ENCODE measurements at places on chromosomes 1 and 21.

DNA sequence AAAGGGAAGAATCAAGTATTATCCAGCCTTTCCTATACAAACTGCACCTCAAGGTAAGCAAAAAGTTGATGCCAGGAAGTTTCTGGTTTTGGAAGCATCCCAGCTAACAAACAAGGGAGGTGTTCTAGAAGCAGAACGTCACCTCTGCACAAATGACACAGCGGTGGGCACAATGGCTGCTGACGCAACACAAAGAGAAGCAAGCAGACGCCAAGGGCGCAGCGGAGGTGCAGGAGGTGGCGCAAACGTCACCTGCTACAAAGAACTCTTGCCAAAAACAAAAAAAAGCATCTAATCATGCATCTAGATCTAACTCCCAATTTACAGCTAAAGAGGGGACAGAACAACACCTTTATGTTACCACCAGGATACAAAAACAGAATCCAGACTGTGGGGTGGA lies 88.5 kb downstream of the NPHP4 start:
- DNase-seq: no peak

DNA sequence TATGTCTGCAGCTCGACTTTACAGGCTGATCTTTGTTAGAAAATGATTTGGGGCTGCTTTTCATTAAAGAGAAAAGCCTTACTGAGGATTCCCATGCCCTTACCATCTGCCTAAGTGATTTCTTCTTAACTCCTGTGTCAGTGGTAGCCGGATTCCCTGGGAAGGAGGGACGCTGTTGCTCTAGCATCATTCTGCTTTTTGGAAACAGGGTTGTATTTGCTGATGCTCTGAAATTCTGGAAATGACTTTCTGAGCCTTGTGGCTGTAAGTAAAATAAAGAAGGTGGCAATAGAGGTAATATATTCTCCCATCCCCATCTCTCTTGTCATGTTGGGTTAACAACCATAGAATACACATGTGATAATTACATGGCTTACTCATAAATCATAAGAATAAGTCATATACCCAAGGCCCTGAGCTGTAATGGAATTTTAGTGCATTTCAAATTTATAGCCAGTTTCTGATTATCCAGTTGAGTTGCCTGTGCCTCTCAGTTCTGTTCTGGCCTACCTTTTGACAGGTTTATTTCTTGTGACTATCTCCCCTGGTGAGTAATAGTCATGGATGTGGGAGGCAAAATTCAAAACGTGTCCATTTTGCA lies 74.4 kb downstream of the AK4 start:
- DNase-seq: no peak

GRCh38 chr1:216183454-216183853 lies 239.8 kb downstream of the USH2A start:
- DNase-seq: peak; percentile 53

DNA sequence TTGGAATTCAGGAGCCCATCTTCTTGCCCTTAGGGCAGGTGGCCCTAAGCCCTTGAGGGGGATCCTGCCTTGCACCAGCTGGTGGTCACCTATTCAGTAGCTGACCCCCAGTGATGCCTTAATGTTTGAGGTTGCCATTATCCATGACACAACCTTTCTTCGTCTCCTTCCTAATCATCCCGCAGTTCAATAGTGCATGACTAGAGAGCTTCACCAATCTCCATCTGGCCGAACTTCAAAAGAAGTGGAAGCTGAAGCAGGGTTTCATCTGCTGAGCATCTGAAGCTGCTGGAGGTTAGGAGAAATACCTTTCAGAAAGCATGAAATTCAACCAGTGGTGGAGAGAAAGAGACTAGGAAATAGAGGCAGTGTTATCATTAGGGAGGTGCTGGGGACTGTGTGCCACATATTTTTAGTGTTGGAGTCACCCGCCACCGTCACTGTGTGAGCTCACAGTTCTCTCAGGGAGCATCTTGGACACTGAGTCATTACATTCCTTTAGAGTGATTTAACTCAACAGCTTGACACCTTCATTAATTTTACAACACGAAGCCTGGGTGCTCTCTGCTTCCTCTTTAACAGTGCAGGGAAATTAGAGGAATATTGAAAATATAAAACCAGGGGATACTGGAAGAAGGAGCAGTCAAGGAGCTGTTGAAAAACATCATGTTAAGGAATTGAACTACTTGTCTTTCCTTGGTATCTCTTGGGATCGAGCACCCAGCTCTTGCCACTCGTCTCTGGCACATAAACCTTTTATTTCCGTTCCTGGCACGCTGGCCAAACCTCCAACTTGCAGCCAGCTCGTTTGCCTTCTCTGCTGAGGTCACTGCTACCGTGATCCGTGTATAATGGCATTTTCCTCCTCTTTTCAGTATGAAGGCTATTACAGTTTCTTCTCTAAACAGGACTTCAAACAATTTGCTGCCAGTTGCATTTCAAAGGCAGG lies 53.6 kb downstream of the PEX14 start:
- DNase-seq: no peak

GRCh38 chr1:206829282-206829681 lies 36.1 kb upstream of the IL20 start:
- DNase-seq: no peak

DNA sequence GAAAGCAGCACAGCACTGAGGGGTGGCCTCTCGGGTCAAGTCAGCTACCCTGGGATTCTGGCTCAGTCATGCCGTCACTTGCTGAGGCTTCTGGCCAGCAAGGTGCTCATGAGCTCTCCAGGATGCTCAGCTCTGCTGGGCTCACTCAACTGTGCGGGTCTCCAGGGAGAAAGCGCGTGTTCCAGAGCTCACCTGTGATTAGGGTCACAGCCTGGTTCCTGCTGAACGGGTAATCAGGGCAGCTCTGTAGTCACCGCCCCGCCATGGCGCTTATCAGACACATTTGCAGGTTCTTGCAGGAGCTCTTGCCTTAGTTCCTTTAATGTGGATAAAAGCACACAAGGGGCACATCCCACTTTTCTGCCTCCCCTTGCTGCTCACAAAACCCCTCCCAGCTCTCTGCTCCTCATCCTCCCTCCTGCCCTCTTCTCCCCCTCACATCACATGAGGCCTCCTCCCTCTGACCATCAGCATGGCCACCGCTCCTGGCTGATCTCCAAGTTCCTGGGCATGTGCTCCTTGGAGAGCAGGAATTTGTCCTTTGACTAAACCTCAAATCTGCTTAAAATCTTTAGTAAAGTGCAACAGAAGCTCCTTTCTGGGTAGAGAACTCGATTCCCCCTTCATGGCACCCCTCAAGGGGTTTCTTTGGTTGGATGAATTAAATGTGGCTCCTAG lies 2.0 kb downstream of the PCP4 start:
- DNase-seq: no peak

DNA sequence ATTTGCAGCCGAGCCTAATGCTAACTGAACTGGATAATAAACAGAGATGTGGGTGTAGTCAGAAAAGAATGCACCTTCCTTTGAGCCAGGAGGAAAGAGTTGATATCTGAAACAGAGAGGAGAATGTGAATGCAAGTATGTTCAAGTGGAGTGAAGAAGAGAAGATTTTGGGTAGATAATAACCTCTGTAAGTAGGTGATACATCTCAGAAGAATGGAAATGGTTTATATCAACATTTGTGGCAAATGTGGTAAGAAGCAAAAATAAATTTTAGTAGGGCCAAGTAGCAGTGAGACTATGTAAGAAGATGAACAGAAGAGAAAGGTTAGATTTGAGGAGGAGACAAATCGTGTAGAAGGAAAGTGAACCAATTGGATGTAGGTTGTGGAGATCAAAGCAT lies 1.7 kb upstream of the DNTTIP2 start:
- DNase-seq: no peak

GRCh38 chr1:94299627-94300553 lies 62.5 kb upstream of the ARHGAP29 start:
- no peak for DNase-seq

DNA sequence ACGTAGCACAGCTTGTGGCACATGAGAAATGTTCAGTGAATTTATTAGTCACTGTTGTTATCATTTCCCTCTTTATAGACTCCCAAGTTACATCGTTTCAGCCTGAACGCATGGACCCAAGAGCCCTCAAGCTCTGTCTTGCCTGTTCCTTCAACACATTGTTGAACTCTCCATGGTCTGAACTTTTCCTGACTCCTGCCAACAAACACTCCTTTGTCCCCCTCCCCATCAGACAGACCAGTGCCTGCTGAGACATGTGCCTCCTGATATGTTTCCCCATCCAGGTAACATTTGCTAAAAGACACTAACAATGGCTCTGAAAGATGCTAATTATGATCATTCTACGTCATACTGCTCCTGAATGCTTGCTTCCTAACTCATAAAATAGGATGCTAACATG lies 108.7 kb upstream of the NFIA start:
- no peak for DNase-seq

GRCh38 chr1:203765029-203765837 lies at the start of gene LAX1:
TSS of gene LAX1 (plus strand) at chr1:203765183. CDS start at chr1:203765566, 383 bp downstream.
- DNase-seq: no peak

DNA sequence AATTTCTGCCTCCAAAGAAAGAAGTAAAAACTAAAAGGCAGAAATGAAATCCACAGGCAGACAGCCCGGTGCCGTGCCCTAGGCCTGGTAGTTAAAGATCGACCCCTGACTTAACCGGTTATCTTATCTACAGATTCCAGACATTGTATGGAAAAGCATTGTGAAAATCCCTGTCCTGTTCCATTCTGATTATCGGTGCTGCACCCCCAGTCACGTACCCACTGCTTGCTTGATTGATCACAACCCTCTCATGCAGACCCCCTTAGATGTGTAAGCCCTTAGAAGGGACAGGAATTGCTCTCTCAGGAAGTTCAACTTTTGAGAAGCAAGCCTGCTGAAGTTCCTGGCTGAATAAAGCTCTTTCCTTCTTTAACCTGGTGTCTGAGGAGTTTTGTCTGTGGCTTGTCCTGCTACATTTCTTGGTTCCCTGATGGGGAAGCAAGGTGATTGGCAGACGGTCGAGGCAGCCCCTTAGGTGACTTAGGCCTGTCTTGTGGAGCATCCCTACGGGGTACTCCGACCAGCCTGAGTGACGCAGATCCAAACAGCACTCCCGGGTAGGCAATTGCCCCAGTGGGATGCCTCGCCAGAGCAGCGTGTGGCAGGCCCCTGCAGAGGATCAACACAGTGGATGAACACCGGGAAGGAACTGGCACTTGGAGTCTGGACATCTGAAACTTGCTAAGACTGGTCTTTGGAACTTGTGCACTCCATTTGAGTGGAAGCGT lies 111.2 kb upstream of the PPM1J start:
- no peak for DNase-seq

GRCh38 chr1:64235181-64235580 lies 31.8 kb downstream of the UBE2U start:
- no peak for DNase-seq

DNA sequence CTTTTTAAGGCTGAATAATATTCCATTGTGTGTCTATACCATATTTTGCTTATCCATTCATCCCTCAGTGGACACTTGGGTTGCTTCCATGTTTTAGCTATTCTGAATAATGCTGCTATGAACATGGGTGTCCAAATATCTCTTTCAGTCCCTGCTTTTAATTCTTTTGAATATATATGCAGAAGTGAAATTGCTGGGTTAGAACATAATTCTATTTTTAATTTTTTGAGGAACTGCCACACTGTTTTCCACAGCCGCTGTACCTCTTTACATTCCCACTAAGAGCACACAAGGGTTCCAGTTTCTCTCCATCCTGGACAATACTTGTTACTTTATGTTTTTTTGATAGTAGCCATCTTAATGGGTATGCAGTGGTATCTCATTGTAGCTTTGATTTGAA lies 65.6 kb downstream of the RIMS3 start:
- no peak for DNase-seq

- DNase-seq: no peak
Observed at GRCh38 chr1:40768146-40768990, 15.2 kb upstream of the KCNQ4 start.

DNA sequence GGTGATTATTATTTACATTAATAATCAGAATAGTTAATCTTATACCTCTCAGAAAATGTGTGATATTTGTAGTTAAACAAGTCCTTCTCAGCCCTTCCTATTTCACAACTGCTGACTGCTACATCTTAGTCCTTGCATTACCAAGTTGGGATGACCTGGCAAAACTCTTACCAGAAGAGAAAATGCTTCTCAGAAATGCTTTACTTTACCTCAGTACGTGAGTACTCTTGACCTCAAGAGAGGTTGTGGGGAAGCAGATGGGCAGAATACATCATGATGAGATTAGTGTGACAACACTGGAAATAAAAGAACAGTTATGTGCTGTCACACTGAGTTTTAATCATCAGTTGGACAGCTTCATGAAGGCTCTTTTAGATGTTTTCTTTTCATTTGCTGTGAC lies 16.2 kb downstream of the CFAP126 start:
- DNase-seq: no peak

- DNase-seq: no peak
Observed at GRCh38 chr21:28761674-28762356, 230.9 kb downstream of the LTN1 start.

DNA sequence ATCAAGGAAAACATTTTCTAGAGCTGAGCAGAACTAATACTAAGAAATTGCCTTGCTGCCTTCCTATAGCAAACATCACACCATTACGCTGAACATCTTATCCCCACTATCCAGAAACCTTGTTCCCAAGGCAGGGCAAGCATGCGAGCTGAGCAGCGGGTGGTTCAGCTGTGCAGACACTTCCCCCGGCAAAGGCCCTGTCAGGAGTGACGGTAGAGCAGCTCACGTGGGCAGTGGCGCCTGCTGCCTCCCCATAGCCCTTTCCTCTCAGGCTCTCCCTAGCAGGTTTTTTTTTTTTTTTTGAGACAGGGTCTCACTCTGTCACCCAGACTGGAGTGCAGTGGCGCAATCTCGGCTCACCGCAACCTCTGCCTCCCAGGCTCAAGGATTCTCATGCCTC lies 13.7 kb upstream of the ANGPTL7 start:
- no peak for DNase-seq

- DNase-seq: no peak
Observed at GRCh38 chr1:59685666-59686065, 129.1 kb upstream of the HOOK1 start.

GRCh38 chr1:212860713-212861581 lies 2.9 kb downstream of the FLVCR1 start:
- DNase-seq: no peak

DNA sequence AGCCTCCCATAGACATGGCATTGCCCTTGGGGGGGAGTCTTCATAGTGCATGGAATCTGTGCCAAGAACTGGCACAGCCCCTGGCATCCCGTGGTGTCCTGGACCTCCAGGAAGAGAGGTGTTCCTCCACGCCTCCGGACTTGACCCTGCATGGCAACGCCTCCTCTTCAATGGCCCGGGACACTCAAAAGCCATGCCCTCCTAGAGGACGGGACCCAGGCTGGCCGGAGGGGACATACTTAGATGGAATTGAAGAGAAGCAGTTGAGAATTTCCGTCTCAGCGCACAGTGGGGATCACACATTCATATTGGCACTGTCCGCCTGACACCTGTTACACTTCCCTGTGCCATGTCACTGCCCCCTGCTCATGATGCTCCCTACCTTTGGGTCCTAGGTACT lies 38.4 kb upstream of the TENT5C start:
- no peak for DNase-seq

DNA sequence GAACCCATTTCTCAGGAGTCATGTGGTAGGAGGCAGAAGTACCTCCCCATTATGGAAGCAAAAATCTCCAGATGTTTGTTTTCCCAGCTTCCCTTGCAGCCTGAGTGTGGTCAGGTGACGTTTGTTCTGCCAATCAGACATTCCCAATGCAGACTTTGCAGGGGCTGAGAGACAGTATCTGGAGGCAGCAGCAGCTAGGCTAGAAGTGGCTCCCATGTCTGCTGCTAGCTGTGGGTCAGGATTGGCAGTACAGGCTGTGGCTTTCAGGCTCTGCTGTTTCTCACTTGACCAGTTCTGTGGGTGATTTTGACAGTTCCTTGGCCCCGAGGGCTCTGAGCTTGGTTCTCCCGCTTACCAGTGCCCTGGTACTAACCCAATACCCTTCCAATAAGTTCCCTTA lies 58.6 kb upstream of the NBPF3 start:
- DNase-seq: no peak

Measured in NCI-H1436 (cell line).